Karpas-422 (cell line): ENCODE measurements at places on chromosomes 16 and 17.

GRCh38 chr17:64399071-64399766 lies 8.6 kb upstream of the PECAM1 start:
- H3K27me3 ChIP-seq: no peaks in the 10 kb centered on the region
- H3K27ac ChIP-seq: no peak overlapping the region
- H3K4me3 ChIP-seq: no peak overlapping the region

DNA sequence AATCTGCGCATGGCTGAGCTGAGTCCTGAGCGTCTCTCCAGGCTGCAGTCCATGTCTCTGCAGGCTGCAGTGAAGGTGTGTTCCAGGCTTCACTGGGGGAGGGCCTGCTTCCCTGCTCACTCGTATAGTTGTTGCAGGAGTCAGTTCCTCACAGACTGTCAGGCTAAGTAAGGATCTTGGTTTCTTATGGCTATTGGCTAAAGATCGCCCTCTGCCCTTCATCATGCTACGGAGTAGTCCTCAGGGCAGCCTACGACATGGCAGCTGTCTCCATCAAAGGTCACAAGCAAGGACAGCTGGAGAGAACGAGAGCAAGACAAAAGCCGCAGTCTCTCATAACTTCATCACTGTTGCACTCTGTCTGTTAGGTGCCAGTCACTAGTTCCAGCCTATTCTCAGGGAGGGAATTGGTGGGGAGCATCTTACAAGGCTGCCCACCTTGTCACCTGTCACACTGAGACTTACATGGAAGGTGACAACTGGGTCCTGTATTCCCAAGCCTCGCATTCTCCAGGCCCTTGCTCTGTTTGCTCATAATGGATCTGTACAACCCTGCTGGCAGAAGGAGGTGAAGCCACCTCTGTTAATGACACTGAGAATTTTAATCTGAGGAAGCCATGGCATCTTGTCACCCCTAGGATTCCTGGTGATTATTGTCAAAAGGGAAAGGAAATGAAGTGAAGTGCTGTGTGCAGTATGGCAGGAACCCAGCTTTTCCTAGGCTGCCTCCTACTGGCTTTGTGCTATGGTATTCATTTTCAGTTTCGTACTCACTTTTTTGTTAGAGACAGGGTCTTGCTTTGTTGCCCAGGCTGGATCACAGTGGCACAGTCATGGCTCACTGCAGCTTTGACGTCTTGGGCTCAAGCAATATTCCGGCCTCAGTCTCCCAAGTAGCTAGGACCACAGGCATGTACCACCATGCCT lies 43.4 kb downstream of the MFSD11 start:
- H3K27ac ChIP-seq: no peak overlapping the region
- peaks cover 9% of the 10 kb centered on the region; the same call in 1 of the 2 replicates for H3K36me3 ChIP-seq
- H3K4me1 ChIP-seq: no peaks in the 10 kb centered on the region
- DNase-seq: no peak
- no peaks in the 10 kb centered on the region for H3K27me3 ChIP-seq
- H3K4me3 ChIP-seq: no peak overlapping the region

- no peaks in the 10 kb centered on the region; the same call in 1 of the 2 replicates for H3K27me3 ChIP-seq
- H3K4me1 ChIP-seq: no peaks in the 10 kb centered on the region
- H3K36me3 ChIP-seq: no peaks in the 10 kb centered on the region
- no peak overlapping the region for H3K4me3 ChIP-seq
These were observed 92.4 kb upstream of the HSBP1 start for GRCh38 chr16:83715217-83715920.

DNA sequence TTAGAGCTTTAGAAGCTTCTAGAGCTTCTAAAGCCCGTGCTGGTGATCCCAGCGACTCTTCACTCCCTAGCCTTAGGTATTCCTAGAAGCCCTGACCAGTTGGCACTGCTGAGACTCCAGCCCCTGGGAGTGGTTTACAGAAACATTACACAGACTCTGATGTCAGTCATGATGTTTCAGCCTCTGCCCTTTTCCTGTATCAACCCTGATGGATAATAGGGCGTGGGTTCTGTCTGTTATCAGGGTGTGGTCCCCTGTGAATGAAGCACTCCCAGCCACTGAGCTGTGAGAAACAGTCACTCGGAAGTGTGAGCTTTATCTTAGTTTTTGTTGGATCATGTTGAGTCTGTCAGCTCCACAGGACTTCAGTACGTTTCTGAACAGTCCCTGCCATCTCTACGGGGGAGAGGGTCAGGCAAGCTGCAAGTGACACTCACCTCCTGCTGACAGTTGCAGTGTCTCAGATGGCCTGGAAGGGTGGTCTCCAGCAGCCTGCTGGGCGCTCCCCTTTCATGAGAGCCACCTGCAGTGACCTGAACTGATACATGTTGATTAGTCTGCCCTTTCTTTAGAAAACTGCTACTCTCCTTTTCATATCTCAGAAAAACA lies 12.8 kb downstream of the GOSR2 start:
- H3K27ac ChIP-seq: no peak overlapping the region
- no peaks in the 10 kb centered on the region for H3K27me3 ChIP-seq
- no peaks in the 10 kb centered on the region for H3K4me1 ChIP-seq
- no peak for DNase-seq
- no peak overlapping the region for H3K4me3 ChIP-seq

- H3K27me3 ChIP-seq: no peaks in the 10 kb centered on the region
- no peak overlapping the region for H3K27ac ChIP-seq
- H3K36me3 ChIP-seq: no peaks in the 10 kb centered on the region
- no peak for DNase-seq
- H3K4me3 ChIP-seq: no peak overlapping the region
These were observed 95.1 kb downstream of the TBC1D16 start for GRCh38 chr17:79940459-79941087.

DNA sequence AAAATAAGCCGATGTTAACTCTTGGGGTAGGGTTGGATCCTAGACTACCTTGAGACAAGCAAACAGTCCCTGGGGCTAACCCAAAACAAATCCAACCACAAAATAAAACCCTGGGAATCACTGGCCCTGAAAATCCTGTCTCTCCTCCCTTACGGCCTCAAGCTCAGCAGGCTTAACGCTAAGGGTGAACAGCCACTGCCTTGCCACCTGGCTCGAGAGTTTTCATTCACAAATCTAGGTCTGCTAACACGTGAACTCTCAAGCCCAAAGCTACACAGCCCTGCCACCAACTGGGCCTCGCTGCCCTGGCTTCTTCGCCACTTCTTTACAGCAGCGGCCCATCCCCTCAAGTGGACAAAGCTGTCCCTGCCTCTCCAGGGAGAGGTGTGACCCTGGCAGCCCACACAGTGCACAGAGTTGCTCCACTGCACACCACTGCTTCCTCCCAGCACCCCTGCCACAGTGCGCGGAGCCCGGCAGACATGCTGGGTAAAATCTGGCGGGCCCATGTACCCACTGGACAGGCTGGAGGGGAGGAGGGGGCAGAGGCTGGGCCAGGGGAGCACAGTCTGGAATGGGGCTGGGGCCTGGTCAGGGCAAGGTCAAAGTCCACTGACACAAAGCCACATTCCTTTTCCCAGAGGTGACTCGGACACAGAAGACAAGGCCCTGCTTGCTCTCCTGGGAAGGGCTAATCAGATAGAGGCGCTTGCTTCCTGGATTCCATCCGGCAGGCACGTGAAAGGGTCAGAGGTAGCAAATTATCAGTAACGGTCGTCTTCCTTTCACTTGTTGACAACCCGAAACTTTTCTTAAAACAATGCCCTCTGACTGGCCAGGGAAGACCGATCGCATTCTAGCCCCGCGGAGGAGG lies 996 bp downstream of the PCYT2 start:
- H3K4me3 ChIP-seq: peak overlapping the region; percentile 99
- H3K27me3 ChIP-seq: no peaks in the 10 kb centered on the region
- peak overlapping the region; percentile 29; the same call in 1 of the 2 replicates for H3K27ac ChIP-seq
- peaks cover 11% of the 10 kb centered on the region for H3K4me1 ChIP-seq
